ENCODE measurements at places on chromosomes 2 and 18.

GRCh38 chr2:121504316-121504715 lies 26.4 kb upstream of the RNU4ATAC start:
- H3K4me1 ChIP-seq, result no peaks in the 10 kb centered on the region
- H3K27me3 ChIP-seq, result no peaks in the 10 kb centered on the region
- DNase-seq, result no peak
- peaks cover 7% of the 10 kb centered on the region for H3K36me3 ChIP-seq

- H3K36me3 ChIP-seq, result peaks cover 10% of the 10 kb centered on the region
- DNase-seq, result no peak
- H3K4me1 ChIP-seq, result no peaks in the 10 kb centered on the region
- H3K27ac ChIP-seq, result no peak overlapping the region
- H3K27me3 ChIP-seq, result no peaks in the 10 kb centered on the region
- no peak overlapping the region for H3K4me3 ChIP-seq
Measured at GRCh38 chr2:168718622-168719021, 83.8 kb upstream of the NOSTRIN start.

DNA sequence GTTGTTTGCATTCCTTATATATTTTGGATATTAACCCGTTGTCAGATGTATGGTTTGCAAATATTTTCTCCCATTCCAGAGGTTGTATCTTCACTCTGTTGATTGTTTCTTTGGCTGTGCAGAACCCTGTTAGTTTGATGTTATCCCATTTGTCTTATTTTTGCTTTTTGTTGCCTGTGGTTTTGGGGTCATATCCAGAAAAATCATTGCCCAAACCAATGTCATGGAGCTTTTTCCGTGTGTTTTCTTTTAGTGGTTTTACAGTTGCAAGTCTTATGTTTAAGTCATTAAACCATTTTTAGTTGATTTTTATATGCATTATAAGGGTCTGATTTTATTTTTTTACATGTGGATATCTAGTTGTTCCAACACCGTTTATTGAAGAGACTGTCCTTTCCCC lies 35.8 kb downstream of the PPIG start:
- H3K27me3 ChIP-seq, result no peaks in the 10 kb centered on the region
- DNase-seq, result no peak
- no peak overlapping the region for H3K4me3 ChIP-seq

DNA sequence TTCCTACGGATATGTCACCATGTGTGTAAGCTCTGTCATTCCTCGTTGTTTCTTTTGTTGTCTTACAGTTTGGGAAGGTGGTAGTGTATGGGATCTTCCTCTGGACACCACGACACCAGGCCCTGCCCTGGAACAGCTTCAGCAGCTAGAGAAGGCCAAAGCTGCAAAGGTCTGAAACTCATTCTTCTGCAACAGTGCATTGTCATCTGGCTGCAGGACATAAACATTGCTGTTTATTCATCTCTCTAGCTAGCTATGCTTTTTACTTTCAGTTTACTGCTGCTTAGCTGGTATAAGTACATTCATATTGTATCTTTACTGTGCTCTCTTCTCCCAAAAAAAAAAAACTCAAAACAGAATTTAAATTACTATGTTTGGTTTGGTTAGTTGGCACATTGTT lies 39.2 kb upstream of the KCNJ13 start:
- no peaks in the 10 kb centered on the region for H3K27me3 ChIP-seq
- H3K4me1 ChIP-seq, result no peaks in the 10 kb centered on the region
- H3K36me3 ChIP-seq, result peaks cover 27% of the 10 kb centered on the region

DNA sequence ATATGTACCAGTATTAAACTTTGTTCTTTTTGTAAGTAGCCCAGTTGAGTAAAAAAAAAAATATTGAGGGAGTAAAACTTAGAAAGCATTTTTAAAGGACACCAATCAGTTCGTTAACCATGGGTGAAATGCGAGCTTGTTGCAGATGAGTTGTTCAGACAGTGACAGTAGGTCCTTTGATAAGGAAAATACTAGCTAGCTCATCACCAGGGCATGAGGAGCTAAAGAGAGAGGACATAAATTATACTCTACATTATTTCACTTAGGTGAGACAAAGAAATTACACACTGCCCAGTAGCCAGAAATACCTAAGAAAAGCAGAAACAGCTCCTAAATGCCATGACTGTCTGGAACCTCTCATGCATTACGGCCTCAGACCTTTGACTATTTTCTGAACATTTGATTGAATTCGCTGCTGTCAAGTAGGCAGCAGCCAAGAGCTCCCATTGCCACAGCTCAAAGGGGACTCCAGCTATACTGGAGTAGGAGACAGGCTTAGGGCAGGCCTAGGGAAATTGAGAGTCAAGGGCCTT lies 2.6 kb upstream of the HNRNPLL start:
- H3K27ac ChIP-seq, result no peak overlapping the region
- DNase-seq, result no peak
- H3K36me3 ChIP-seq, result no peaks in the 10 kb centered on the region
- no peaks in the 10 kb centered on the region for H3K27me3 ChIP-seq

DNA sequence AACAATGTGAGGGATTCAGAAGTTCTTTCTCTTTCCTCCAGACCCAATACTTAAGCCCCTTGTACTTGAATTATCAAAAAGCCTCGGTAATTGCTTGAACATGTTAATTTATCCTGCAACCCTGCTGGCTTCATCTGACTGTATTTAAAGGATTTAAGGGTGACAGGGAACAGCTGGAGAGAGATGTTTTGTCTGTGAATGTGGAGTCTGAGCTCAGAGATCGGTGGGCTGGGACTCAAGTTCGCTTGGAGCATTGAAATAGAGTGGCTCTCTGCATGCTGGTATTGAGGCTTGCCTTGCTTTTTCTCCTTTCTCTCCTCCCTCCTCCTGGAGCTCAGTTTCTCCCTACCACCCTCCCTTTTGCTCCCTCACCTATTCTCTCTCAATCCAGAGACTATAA lies 73.6 kb downstream of the BOD1L2 start:
- no peaks in the 10 kb centered on the region for H3K27me3 ChIP-seq
- DNase-seq, result no peak
- H3K4me3 ChIP-seq, result no peak overlapping the region
- no peaks in the 10 kb centered on the region for H3K36me3 ChIP-seq
- no peaks in the 10 kb centered on the region for H3K4me1 ChIP-seq

DNA sequence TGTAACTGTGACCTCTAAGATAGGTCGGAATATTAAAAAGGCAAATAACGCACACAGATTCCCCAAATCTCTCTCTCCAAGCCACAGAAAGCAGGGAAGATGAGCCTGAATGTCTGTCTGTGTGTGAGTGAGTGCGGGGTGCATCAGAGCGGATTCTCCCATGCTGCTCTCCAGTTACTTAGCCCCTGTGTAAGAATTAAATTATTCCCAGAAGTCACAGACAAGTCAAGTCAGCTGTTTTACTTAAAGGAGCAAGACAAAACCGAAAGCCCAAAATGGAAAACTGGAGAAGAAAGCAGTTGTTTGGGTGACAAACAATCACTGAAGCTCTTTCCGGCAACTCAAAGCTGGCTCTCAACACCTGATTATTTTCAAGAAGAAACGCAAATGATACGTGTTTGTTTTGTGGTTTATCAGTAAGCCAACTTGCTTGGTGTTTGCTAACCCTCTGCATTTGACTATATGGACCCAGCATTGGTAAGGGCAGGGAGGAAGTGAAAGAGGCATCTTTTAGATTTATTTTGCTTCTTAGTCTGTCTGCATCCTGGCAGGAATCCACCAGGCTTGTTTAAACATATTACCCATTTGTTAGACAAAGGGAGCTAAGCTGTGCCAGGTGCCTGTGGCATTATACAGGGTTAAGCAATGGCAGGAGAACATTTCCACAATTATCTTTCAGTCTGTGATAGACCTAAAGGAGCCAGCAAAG lies 121.5 kb upstream of the CREB1 start:
- DNase-seq, result peak; percentile 68
- H3K36me3 ChIP-seq, result no peaks in the 10 kb centered on the region

- H3K4me1 ChIP-seq, result peaks cover 5% of the 10 kb centered on the region
- peaks cover 3% of the 10 kb centered on the region for H3K27me3 ChIP-seq
- no peak overlapping the region for H3K4me3 ChIP-seq
- no peak for DNase-seq
Measured at GRCh38 chr18:49725809-49726674, 87.3 kb downstream of the ACAA2 start.

DNA sequence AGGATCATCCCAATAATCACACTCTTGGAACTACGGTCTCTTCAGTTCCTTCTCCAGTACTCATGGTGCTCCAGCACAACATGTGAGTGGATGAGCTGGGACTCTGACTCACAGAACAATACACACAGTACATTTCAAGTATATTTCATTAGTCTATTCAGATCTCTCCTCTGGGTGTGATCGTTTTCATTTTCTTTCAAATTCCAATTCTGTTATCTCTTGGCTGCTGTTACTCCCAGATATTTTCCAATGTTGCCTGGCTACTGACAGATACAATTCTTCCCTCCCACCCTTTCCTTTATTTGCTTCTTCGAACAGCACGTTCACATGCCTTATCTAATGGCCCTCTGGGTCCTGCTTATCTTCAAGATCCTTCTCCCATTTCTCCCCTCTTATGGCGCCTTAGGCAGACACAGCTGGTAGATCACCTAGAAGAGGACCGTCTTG lies 216.0 kb downstream of the ACKR3 start:
- H3K27ac ChIP-seq, result no peak overlapping the region
- no peaks in the 10 kb centered on the region for H3K36me3 ChIP-seq
- DNase-seq, result no peak
- no peak overlapping the region for H3K4me3 ChIP-seq
- no peaks in the 10 kb centered on the region for H3K4me1 ChIP-seq

- H3K36me3 ChIP-seq, result no peaks in the 10 kb centered on the region
- DNase-seq, result no peak
- H3K4me3 ChIP-seq, result no peak overlapping the region
Measured at GRCh38 chr2:21800356-21800755, 676.6 kb downstream of the TDRD15 start.

DNA sequence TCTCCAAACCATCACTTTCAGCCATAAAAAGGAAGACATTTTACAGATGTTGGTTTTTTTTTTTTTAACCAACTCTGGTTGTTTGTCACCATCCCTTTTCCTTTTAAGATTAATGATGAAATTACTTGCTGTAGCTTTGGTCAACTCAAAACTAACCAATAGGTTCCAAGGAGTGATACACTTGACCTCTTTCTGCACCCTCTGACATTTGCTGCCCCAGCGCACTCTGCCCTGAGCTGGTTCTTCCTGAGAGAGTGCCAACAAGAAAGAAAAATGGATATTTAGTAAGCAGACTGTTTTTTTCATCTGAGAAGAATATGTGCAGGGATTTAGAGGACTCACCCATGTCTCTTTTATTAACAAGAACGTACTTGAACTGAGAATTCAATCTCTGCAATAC lies 520.0 kb downstream of the TXNL1 start:
- no peaks in the 10 kb centered on the region for H3K27me3 ChIP-seq
- DNase-seq, result no peak
- no peaks in the 10 kb centered on the region for H3K36me3 ChIP-seq
- H3K4me1 ChIP-seq, result no peaks in the 10 kb centered on the region
- no peak overlapping the region for H3K27ac ChIP-seq

GRCh38 chr2:235577404-235578330 lies 83.8 kb downstream of the AGAP1 start:
- DNase-seq, result no peak
- H3K27ac ChIP-seq, result no peak overlapping the region
- no peaks in the 10 kb centered on the region for H3K27me3 ChIP-seq
- H3K36me3 ChIP-seq, result no peaks in the 10 kb centered on the region

DNA sequence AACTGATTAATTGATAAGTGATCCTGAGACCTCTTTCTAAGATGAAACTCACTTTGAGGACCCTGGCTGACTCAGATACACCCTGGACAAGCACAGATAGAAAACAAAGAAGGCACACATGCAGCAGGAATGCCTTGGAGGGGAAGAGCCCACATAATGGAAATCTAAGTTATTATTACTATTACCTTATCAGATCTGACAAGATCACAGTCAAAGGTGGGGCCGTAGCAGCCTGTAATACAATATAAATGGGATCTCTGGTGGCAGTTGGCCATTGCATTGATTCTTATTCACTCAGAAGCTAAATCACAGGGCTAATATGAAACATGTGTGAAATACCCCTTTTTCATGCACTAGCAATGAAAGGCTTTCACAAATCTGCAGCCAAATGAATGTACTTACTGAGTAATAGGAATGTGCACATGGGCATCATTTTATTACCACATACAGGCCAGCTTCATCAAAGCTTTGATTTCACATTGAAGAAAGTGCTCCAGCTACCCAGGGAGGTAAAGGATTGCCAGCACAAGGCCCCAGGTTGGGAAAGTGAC lies 84.0 kb downstream of the ZBTB7C start:
- H3K27ac ChIP-seq, result no peak overlapping the region
- H3K4me1 ChIP-seq, result no peaks in the 10 kb centered on the region
- no peak overlapping the region for H3K4me3 ChIP-seq

- H3K27me3 ChIP-seq, result no peaks in the 10 kb centered on the region
- no peak overlapping the region for H3K4me3 ChIP-seq
- H3K4me1 ChIP-seq, result no peaks in the 10 kb centered on the region
- no peak for DNase-seq
- no peak overlapping the region for H3K27ac ChIP-seq
Measured at GRCh38 chr2:121094101-121094500, 190.9 kb downstream of the TFCP2L1 start.

DNA sequence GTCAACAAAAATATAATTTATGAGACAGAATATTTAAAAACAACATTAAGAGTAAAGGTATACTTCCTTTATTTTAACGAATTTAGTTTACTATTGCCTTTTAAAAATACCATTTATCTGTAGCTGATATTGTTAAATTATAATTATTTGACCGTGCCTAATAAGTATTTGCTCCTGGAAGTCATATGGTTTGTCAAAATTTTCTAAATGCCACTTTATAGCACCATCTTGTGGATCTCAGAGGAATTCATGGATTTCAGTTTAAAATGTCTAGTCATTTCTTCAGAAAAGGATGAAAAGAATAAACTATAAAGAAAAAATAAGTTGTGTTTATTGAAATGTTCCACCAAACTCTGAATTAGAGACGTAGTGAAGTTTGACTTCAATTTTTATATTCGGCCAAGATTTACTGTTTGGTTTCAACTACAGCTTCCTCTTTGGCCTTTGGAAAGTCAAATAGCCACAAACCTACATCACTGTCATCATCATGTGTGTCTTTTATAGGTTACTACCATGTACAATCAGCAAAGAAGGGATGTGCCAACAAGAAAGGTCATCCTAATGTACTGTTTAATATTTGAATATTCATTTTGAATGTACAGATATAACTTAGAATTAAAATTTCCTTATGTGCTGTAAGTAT lies 10.3 kb upstream of the FTCDNL1 start:
- no peaks in the 10 kb centered on the region for H3K36me3 ChIP-seq
- DNase-seq, result no peak
- no peak overlapping the region for H3K4me3 ChIP-seq
- no peak overlapping the region for H3K27ac ChIP-seq
- no peaks in the 10 kb centered on the region for H3K27me3 ChIP-seq

- no peaks in the 10 kb centered on the region for H3K27me3 ChIP-seq
- no peak for DNase-seq
- H3K27ac ChIP-seq, result peak overlapping the region; percentile 97
- peaks cover 83% of the 10 kb centered on the region for H3K4me1 ChIP-seq
- H3K36me3 ChIP-seq, result 0 out of 2 replicates have a peak, but pooled peaks cover 1% of the 10 kb centered on the region
- peak overlapping the region; percentile 28 for H3K4me3 ChIP-seq
Measured at GRCh38 chr2:197208841-197209240, 101.7 kb downstream of the ANKRD44 start.

- no peaks in the 10 kb centered on the region for H3K36me3 ChIP-seq
- DNase-seq, result no peak
Measured at GRCh38 chr2:238857959-238858358, 10.1 kb downstream of the TWIST2 start.

- H3K4me3 ChIP-seq, result 0 out of 2 replicates have a peak overlapping the region, but pooled peaks have one; percentile 20
- peak overlapping the region; percentile 61 for H3K27ac ChIP-seq
- no peak for DNase-seq
- H3K4me1 ChIP-seq, result peaks cover 42% of the 10 kb centered on the region
Measured at GRCh38 chr2:37585295-37585908, 86.0 kb downstream of the CDC42EP3 start.

- H3K4me3 ChIP-seq, result no peak overlapping the region
- no peaks in the 10 kb centered on the region for H3K27me3 ChIP-seq
- no peaks in the 10 kb centered on the region for H3K36me3 ChIP-seq
- H3K4me1 ChIP-seq, result no peaks in the 10 kb centered on the region
Measured at GRCh38 chr2:168002021-168002553, 245.3 kb downstream of the STK39 start.

Measured in GM12878 (cell line).